ENCODE measurements at places on chromosomes 12 and 14.

GRCh38 chr12:99390707-99391106 is 256.8 kb upstream of the GARIN6 start:
- no peak for DNase-seq

DNA sequence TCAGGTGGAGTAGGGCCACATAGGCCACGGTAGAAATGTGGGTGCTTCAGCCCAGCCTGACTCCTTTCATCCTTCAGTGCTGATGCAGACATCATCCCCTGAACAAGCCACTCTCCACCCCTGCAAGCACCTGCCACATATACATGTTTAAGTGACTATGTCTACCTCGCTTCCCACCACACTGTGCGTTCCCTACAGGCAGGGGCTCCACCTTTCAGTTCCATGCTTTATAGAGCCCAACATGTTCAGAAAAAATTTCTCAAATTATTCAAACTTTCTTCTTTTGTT is 11.6 kb downstream of the SLC7A7 start:
- no peak for DNase-seq

- peak; percentile 80 for DNase-seq
Measured at GRCh38 chr12:6959058-6959804, 8.1 kb downstream of the PTPN6 start.

- DNase-seq, result no peak
Measured at GRCh38 chr14:96493178-96493577, 9.0 kb upstream of the PAPOLA start.

DNA sequence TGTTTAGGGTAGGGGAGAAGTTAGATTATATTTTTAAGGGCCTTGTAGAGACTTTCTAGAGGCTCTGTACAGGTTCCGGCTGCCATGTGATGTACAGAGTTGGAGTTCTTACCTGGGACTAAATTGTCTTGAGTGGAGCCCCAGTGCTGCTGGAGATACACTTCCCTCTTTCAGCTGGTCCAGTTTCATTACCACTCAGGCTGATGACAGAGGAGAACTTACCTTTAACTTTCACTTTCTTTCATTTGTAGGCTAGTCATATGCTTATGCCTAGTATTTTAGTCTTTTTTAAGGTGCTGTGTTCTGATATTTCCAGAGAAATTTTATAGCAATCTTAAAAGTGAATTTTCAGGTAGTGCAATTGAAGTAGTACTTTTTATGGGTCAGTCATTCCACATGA is 117.3 kb downstream of the ERC1 start:
- no peak for DNase-seq

GRCh38 chr12:92341065-92341668 is 195.5 kb upstream of the BTG1 start:
- DNase-seq, result no peak

- DNase-seq, result no peak
Measured at GRCh38 chr12:52605542-52605941, 4.3 kb upstream of the KRT72 start.

DNA sequence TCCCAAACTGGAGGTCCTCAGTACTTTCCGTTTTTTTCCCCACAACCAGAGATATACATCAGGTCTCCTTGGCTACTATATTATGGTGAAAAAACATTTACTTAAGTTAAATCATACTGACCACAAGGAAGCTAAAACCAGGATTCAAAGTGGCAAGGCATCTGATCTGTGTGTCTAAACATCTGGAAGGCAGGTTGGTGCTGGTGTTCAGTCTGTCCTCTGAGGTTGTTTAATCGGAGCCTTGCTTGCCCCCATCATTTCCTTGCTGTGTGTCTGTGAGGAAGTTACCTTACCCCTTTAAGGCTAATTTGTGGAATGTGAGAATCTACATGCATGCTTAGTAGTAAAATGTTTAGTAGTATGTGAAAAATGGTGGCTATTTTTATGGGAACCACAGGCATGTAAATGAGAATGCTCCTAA is 75.6 kb downstream of the GALNT4 start:
- no peak for DNase-seq

DNA sequence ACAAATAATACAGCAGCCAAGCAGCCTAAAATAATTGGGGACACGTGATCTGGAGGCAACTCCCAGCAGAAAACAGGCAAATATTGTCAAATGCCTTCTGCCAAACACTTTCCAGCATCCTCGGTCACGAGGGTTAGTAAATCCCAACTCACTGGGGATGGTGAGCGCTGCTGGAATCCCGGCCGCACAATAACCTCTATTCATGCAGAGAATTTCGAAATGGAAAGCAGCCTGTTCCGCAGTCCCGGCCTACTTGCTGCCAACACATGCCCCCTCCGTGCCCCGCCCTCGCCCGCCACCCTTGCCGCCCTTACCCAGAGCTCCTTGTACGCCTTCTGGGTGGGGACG is 62.2 kb downstream of the RFX4 start:
- no peak for DNase-seq

GRCh38 chr12:114879354-114879753 is 195.4 kb upstream of the TBX3 start:
- DNase-seq, result no peak

- DNase-seq, result no peak
Measured at GRCh38 chr12:103013741-103014300, 56.3 kb downstream of the ASCL1 start.

GRCh38 chr12:110657747-110658146 is 31.2 kb downstream of the HVCN1 start:
- DNase-seq, result no peak

DNA sequence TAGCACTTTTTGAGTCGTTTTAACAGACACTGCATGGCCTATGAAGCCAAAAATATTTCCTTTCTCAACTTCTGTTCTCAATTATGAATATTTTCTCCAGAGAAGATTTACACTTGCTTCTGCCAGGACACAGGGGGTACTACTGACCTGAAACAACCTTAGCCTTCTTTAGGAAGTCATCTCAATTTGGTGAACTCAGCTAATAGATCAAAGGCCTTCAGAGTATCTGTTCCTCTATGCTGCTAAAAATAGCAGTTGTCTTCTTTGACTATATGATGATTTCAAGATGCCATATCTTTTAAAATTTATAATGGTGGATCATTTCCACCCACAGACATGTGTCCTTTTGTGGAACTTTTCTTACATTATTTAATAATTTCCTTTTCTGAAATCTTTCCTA is 14.0 kb upstream of the NDUFA12 start:
- no peak for DNase-seq

- no peak for DNase-seq
Measured at GRCh38 chr12:52043386-52044212, 7.6 kb upstream of the NR4A1 start.

- DNase-seq, result no peak
Measured at GRCh38 chr14:21384494-21384851, 654 bp upstream of the SUPT16H start.

DNA sequence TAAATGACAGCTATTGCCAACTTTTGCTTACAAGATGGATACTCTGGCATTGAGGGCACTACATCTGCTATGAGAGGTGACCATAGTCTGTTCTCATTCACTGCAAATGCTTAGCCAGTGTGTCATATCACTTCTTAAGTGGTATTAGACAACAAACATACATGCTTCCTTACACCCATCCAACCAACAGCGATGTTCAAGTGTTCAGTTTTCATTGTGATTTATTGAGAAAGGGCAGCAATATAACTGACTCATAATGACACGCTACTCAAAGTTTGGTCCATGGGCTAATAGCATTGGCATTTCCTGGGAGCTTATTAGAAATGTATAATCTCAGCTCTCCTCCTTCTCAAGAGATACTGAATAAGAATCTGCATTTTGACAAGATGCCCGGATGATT is 181.7 kb downstream of the NPAS3 start:
- no peak for DNase-seq

GRCh38 chr14:97878206-97878605 is 1081.0 kb downstream of the VRK1 start:
- no peak for DNase-seq

GRCh38 chr12:1645819-1646218 is 16.8 kb downstream of the WNT5B start:
- no peak for DNase-seq

DNA sequence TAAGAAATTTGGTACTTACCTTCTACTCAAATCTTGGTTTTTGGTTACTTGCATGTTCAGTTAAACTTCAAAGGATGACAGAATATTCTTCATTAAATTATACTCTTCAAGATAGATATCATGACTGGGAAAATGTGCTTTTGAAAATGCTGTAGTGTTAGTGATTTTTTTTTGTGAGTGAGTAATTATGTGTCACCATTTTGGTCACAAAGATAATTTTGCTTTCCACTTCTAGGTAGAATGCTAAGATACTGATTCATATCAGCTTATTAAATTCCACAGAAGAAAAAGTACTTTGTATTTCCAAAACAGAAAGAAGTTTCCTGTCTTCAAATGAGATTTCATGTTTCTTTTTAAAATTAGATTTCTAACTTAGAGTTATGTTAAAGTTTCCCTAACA is 61.2 kb downstream of the ATXN7L3B start:
- DNase-seq, result no peak

GRCh38 chr12:15488481-15488880 is 166.2 kb downstream of the PTPRO start:
- no peak for DNase-seq

DNA sequence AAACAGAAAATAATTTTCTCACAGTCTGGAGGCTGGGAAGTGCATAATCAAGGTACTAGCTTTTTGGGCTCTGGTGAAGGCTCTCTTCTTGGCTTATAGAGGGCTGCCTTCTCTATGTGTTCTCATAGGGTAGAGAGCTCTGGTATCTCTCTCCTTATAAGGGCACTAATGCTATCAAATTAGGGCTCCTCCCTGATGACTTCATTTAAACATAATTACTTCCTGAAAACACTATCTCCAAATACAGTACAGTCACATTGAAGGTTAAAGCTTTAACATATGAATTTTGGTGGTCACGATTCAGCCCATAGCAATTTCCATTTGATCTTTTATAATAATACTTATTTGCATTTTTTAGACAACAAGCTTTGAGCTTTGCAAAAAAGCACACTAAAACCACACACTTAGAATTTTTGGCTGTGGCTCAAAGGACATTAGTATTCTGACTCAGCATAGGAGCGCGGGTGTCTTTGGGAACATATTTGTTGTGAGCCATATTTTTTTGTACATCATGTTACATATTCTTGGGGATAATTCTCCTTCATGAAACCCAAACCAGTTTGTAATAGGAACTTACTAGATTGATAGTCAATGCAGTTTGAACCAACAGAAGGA is 808.1 kb upstream of the FBXO33 start:
- no peak for DNase-seq

DNA sequence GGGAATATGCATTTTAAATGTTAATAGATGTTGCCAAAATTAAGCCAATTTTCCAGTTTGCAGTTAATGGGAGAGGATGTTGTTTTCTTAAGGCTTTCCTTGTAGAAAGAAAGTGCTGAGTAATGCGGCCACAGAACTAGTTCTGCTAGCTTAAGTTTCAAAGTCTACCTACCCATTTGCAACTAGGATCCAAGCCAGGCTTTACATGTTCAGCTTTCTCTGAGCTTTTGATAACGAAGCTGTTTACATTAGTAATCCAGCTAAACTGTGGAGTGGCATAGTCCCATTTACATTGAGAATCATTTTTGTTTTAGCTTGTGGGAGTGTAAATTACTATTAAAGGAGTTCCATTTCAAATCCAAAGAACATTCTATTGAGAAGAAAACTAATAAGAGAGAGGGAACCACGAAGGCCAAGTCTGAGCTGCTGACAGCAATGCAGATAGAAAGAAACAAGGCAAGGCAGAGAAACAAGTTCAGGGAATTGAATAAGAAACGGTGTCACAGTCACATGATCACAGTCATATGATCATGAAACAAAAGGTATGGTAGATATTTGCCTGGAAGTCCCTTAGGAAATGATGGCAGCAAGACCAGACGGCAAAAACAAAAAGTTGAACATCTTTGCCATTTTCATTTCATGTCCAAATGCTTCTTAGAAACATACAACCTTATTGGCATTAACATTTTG is 274.9 kb downstream of the PAWR start:
- DNase-seq, result no peak

GRCh38 chr14:85566603-85567002 is 36.7 kb downstream of the FLRT2 start:
- no peak for DNase-seq

GRCh38 chr14:55133416-55133815 is 4.4 kb downstream of the LGALS3 start:
- DNase-seq, result no peak
